Activated CD4-positive, alpha-beta memory T cell treated with anti-CD3 and anti-CD28 coated beads for 36 hours (primary cell): ENCODE measurements at places on chromosomes 2 and 18. TPM values are rescaled to one million over a fixed set of nuclear protein-coding genes. Genes with fewer than 3 reads are reported as not detected.

GRCh38 chr2:181399027-181399426 is 58.2 kb upstream of the ITGA4 start:
- no peak for DNase-seq

- no peak for DNase-seq
Observed at GRCh38 chr2:81550277-81550676, 1245.7 kb upstream of the LRRTM1 start.

GRCh38 chr2:12416600-12416999 is 300.1 kb upstream of the TRIB2 start:
- DNase-seq, result peak; percentile 69

Gene RDH14
- 14.1 TPM for total RNA-seq

DNA sequence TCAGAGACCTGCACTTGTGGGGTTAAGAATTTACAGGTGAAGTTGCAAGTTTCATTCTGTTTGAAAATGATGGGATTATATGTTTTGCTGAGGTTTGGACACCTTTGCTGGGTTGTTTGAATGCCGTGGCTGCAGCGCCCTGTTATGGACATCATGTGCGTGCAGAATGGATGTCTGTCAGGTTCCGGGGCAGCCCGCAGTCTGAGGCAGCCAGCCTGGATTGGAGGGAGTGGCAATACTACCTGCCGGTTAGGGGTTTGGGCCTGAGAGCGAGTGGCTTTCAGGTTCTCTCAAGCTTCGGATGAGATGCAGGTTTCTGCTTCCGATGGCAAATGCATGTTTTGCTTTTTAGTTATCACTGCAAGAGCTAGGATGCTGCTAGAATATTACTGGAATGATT is 1.1 kb downstream of the CASP8 start:
- DNase-seq, result peak; percentile 82
